ENCODE measurements at places on chromosomes 5 and 9.

DNA sequence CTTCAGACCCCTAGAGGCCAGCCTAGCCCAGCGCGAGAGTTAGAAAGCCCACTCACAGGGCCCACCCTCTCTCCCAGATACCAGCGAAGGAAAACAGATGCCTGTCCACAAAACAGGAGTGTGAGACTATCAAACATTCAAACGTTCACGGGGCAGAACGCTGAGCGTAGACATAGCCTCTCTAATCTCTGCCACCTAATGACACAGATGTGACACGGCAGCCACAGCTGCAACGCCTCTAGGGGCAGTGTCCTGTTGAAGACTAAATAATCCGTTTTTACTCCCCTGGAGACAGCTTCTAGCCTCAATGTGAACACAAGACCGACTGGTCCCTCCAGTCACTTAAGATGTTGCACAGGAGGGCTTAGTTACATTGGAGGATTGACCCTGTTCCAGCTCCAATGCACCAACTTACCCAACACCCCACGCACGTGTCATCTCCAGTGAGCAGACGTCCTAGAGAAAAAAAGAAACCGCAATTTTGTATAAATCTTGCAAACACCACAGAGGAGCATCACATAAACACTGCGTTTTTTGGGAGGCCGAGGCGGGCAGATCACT is 14.3 kb downstream of the DIPK1B start:
- H3K27ac ChIP-seq: peak overlapping the region; percentile 85
- DNase-seq: no peak
- no peaks in the 10 kb centered on the region for H3K27me3 ChIP-seq
- H3K36me3 ChIP-seq: peaks cover 37% of the 10 kb centered on the region
- H3K4me1 ChIP-seq: peaks cover 46% of the 10 kb centered on the region

DNA sequence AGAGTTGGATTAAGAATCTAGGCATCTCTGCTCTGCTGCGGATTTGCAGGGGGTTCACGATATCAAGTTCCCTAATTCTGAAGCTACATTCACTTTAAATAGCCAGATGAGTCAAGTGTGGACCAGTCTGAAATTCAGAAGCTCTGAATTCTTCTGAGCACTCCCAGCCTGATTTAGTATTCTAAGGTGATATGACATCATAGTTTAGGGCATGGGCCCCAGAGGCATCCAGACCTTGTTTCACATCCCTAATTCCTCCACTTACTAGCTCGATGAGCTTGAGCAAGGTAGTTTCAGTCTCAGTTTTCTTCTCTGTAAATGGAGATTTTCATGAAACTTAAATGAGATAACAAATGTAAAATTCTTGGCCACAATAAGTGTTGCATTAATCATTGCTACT is 65.2 kb downstream of the TMEM167A start:
- H3K4me3 ChIP-seq: no peak overlapping the region
- no peak overlapping the region for H3K27ac ChIP-seq
- H3K27me3 ChIP-seq: no peaks in the 10 kb centered on the region
- H3K36me3 ChIP-seq: no peaks in the 10 kb centered on the region
- no peaks in the 10 kb centered on the region for H3K4me1 ChIP-seq

GRCh38 chr9:73738741-73739530 is 587.3 kb downstream of the ANXA1 start:
- H3K4me1 ChIP-seq: no peaks in the 10 kb centered on the region
- no peak overlapping the region for H3K27ac ChIP-seq
- no peaks in the 10 kb centered on the region for H3K36me3 ChIP-seq
- H3K27me3 ChIP-seq: no peaks in the 10 kb centered on the region

DNA sequence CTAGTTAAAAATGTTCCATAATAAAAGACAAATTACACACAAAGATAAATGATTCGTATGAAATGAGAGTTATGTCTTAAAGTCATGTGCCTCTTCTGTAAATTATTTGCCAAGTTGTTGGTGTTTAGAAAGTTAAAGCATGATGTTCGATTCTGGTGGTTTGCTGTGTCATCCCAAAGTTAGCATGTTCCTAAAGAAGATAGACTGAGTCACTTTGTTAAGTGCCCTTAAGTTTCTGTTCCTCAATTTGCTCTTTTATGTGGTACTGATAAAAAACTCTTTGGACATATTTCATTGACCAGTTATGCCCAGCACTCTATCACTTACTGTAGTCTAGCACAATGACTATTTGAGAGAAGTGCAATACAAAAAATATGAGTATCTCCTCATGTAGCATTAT is 366.9 kb upstream of the ZNF608 start:
- no peak for DNase-seq
- H3K27ac ChIP-seq: no peak overlapping the region
- H3K36me3 ChIP-seq: no peaks in the 10 kb centered on the region
- no peaks in the 10 kb centered on the region for H3K27me3 ChIP-seq
- H3K4me3 ChIP-seq: no peak overlapping the region
- no peaks in the 10 kb centered on the region for H3K4me1 ChIP-seq

GRCh38 chr5:16934123-16934522 is 2.0 kb downstream of the MYO10 start:
- H3K27ac ChIP-seq: peak overlapping the region; percentile 97
- H3K4me1 ChIP-seq: peaks cover 19% of the 10 kb centered on the region
- peak; percentile 74 for DNase-seq
- no peaks in the 10 kb centered on the region for H3K36me3 ChIP-seq
- peak overlapping the region; percentile 88 for H3K4me3 ChIP-seq

DNA sequence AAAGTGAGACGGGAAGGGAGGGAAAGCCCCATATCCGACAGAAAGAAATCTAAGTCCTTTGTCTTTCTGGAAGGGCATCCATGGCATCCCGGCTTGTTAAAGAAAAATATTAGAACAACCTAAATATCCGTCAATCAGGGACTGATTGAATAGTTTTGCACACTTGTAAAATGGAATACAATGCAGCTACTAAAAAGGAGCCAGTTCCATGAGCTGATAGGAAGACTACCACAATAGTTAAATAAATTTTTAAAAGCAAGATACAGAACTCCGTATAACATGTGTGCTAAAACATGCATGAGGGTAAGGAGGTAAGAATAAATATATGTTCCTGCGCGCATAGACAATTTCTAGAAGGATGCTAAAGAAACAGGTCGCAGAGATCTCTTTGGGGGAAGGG is 12.8 kb upstream of the GNPDA1 start:
- H3K27ac ChIP-seq: peak overlapping the region; percentile 84
- DNase-seq: no peak
- no peaks in the 10 kb centered on the region for H3K36me3 ChIP-seq
- H3K4me1 ChIP-seq: peaks cover 12% of the 10 kb centered on the region
- no peak overlapping the region for H3K4me3 ChIP-seq

DNA sequence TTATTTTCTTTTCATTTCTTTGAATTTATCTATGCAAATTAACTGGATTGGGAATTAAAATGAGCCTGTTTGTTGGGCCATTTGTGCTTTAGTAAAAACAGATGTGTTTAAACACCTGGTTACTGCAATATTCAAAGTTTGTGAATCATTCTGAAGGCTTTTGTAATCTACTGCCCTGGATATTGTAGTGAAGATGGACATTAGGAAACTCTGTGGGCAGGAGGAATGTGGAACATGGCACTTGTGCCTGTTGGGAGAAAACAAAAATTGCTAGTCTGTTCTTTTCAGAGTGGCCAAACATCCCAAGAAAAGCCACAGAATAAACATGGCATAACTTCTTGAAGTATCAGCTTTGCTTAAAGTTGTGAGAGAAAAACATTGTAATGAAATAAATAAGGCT is 40.8 kb downstream of the CHSY3 start:
- no peaks in the 10 kb centered on the region for H3K4me1 ChIP-seq
- no peak for DNase-seq
- no peaks in the 10 kb centered on the region for H3K36me3 ChIP-seq
- H3K4me3 ChIP-seq: no peak overlapping the region
- no peak overlapping the region for H3K27ac ChIP-seq
- no peaks in the 10 kb centered on the region for H3K27me3 ChIP-seq

GRCh38 chr5:74020503-74020902 is 394.5 kb downstream of the ARHGEF28 start:
- no peak overlapping the region for H3K27ac ChIP-seq
- H3K4me1 ChIP-seq: no peaks in the 10 kb centered on the region
- no peak overlapping the region for H3K4me3 ChIP-seq
- no peak for DNase-seq

DNA sequence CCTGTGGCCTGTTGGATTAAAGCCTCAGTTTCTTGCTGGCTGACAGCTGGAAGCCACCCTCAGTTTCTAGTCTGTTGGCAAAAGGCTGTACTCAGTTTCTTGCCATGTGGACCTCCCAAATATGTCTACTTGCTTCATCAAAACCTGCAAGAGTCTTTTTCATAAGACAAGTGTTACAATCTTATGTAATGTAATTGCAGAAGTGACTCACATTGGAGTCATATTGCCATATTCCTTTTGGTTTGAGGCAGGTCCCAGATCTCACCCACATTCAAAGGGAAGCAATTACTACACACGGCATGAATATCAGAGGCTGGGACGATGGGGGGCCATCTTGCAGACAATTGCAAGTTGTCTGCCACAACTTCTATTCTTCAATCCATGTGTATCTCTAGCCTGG is 286.7 kb upstream of the IL12B start:
- no peaks in the 10 kb centered on the region for H3K4me1 ChIP-seq
- H3K36me3 ChIP-seq: no peaks in the 10 kb centered on the region
- H3K27me3 ChIP-seq: no peaks in the 10 kb centered on the region

DNA sequence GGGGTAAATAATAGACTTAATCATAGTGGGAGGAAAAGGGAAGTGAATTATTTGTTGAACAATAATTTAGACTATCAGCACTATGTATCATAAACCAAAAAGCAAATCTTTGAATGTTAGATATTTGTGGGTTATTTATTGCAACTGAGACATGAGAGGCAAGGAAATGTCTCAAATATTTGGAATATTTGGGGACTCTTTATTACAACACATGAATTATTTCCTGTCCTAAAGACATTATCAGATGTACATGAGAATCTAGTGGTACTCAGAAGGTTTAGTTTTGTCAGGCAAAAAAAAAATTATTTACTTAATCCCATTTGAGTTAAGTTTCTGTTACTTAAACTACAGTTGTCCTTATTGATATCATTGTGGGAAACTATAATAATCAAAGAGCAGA is 91.1 kb downstream of the TLR4 start:
- H3K4me3 ChIP-seq: no peak overlapping the region
- DNase-seq: no peak
- H3K36me3 ChIP-seq: no peaks in the 10 kb centered on the region
- H3K4me1 ChIP-seq: no peaks in the 10 kb centered on the region

GRCh38 chr5:69043655-69043996 is 50.2 kb upstream of the SLC30A5 start:
- no peaks in the 10 kb centered on the region for H3K27me3 ChIP-seq
- peak overlapping the region; percentile 44 for H3K4me3 ChIP-seq
- H3K36me3 ChIP-seq: no peaks in the 10 kb centered on the region
- peak; percentile 30 for DNase-seq
- peaks cover 8% of the 10 kb centered on the region for H3K4me1 ChIP-seq
- no peak overlapping the region for H3K27ac ChIP-seq

DNA sequence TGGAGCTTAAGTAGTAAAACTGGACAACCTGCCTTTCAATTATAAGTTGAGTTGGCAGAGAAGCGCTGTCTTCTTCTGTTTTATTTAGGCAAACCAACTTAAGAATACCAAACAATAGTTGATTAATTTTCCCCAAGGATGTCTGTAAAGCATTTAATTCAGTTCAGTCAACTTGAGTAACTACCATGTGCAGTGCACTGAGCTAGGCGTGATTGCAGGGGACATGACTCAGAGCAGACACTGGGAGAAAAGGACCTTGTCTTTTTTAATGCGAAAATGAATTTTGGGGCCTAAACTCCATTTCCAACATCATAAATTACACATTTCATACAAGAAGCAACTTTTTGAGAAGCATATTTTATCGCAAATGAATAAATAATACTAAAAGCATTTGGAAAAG is 66.3 kb downstream of the FBXL7 start:
- no peaks in the 10 kb centered on the region for H3K27me3 ChIP-seq
- DNase-seq: no peak
- H3K27ac ChIP-seq: no peak overlapping the region
- H3K4me3 ChIP-seq: no peak overlapping the region

- no peaks in the 10 kb centered on the region for H3K4me1 ChIP-seq
- H3K27me3 ChIP-seq: no peaks in the 10 kb centered on the region
- no peak for DNase-seq
- H3K4me3 ChIP-seq: no peak overlapping the region
- H3K36me3 ChIP-seq: no peaks in the 10 kb centered on the region
These were observed 56.1 kb downstream of the PCDH1 start for GRCh38 chr5:141822144-141822543.

GRCh38 chr5:142006363-142007236 is 6.2 kb downstream of the GNPDA1 start:
- peaks cover 2% of the 10 kb centered on the region for H3K4me1 ChIP-seq
- H3K27ac ChIP-seq: no peak overlapping the region
- H3K36me3 ChIP-seq: peaks cover 71% of the 10 kb centered on the region
- H3K4me3 ChIP-seq: no peak overlapping the region
- H3K27me3 ChIP-seq: no peaks in the 10 kb centered on the region

- no peak for DNase-seq
- no peaks in the 10 kb centered on the region for H3K36me3 ChIP-seq
- H3K4me1 ChIP-seq: no peaks in the 10 kb centered on the region
- no peak overlapping the region for H3K27ac ChIP-seq
- H3K4me3 ChIP-seq: no peak overlapping the region
These were observed 116.3 kb downstream of the PTTG1 start for GRCh38 chr5:160537940-160538339.

GRCh38 chr5:130836729-130837649 is 328.1 kb downstream of the HINT1 start:
- H3K4me3 ChIP-seq: peak overlapping the region; percentile 39
- DNase-seq: peak; percentile 9
- H3K36me3 ChIP-seq: no peaks in the 10 kb centered on the region
- H3K27ac ChIP-seq: no peak overlapping the region
- no peaks in the 10 kb centered on the region for H3K27me3 ChIP-seq

DNA sequence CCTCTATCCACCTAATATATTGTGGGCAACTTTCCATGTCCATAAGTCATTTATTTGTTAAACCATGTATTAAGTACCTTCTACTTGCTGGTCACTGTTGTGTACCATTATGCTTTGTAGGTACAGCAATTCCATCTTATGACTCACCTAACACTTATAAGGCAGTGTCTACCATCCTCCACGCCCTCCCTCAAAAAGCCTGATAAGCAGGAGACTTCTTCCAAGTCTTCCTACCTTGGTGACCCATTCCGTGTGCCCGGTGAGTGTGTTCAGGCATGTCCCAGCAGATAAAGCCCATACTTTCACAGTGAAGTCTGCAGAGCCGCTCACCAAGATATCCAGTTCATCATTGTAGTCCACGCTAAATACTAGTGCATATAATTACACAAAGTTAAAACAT is 17.4 kb downstream of the FBXW2 start:
- H3K4me1 ChIP-seq: peaks cover 23% of the 10 kb centered on the region
- H3K27ac ChIP-seq: no peak overlapping the region
- H3K4me3 ChIP-seq: no peak overlapping the region
- H3K36me3 ChIP-seq: peaks cover 83% of the 10 kb centered on the region
